ENCODE measurements at places on chromosomes 5 and 9.

DNA sequence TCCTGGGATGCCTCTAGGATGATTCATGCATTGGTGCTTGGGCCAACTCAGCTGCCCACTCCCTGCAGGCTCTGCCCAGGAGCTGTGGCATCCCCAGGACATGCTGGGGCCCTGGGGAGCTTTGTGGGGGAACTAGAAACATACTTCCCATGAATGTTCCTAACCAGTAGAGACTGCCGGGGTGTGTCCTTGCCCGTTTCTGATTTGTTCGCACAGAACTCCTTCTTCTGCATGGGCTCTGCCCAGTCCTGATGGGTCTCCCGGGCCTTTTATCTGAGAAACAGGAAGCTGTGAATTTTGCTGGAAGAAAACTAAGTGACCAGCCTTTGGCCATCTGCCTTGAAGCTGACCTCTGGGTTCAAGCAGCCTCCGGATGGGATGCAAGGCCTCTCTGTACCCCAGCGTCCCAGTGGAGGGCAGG, 71.6 kb upstream of the RNU6ATAC start:
- DNase-seq, result peak; percentile 25

DNA sequence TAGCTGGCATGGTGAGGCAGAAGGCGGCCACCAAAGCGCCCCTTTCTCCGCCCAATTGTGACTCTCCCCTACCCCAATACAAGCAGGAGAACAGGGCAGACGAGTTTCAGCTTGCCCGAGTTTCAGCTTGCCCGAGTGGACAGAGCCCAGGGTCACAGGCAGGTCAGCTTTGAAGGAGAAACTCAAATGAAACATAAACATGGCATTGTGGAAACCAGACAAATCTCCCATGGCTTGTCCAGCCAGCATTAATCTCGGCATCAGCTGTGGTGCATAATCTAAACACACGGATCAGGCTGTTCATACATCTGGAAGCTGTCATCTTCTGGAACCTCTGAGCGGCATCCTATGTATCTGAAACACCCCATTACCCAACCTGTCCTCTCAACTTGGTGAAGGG, 16.9 kb downstream of the PTCH1 start:
- peak; percentile 44 for DNase-seq

GRCh38 chr5:123500471-123500870, 11.5 kb upstream of the CSNK1G3 start:
- DNase-seq, result no peak

- peak; percentile 13 for DNase-seq
Measured at GRCh38 chr5:10902145-10902544, 141.1 kb upstream of the DAP start.

DNA sequence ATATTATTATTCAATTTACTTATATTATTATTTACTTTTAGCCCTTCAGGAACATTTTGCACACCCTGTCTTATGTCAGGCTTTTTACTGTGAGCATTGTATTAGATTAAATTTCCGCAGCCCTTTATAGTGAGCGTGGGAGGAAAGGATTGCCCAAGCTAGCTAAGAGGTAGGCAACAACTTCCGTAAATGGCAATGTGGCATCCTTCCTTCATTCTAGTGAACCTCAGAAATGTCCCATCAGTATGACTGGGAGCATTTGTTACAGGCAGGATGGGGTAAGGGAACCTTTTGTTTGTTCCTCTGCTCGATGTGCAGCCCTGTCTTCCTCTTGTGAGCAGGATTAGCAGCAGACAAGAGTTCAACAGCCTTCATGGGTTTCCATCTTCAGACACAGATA, 6.2 kb upstream of the CD180 start:
- DNase-seq, result no peak

- DNase-seq, result peak; percentile 69
Measured at GRCh38 chr9:37840560-37841194, 40.1 kb downstream of the DCAF10 start.

- DNase-seq, result no peak
Measured at GRCh38 chr5:107917983-107918382, 247.2 kb upstream of the EFNA5 start.

DNA sequence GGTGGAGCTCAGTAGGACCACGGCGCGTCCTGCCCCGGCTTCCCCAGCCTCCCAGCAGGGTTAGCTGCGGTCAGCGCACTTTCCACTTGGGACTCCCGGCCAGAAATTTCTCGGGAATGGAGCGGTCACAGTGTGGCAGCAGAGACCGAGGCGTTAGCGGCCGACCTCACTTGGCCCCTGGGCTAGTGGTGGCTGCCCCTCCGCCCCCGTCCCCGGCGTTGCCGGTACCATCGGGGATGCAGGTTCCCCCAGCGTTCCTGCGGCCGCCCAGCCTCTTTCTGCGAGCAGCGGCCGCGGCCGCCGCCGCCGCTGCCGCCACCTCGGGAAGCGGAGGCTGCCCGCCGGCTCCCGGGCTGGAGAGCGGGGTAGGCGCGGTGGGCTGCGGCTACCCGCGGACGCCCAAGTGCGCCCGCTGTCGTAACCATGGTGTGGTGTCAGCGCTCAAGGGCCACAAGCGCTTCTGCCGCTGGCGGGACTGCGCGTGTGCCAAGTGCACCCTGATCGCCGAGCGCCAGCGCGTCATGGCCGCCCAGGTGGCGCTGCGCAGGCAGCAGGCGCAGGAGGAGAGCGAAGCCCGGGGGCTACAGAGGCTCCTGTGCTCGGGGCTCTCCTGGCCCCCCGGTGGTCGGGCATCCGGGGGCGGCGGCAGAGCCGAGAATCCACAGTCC, 460 bp downstream of the DMRTA1 start:
- DNase-seq, result no peak

GRCh38 chr9:78035383-78035993, 3.9 kb upstream of the GNAQ start:
- DNase-seq, result peak; percentile 93

DNA sequence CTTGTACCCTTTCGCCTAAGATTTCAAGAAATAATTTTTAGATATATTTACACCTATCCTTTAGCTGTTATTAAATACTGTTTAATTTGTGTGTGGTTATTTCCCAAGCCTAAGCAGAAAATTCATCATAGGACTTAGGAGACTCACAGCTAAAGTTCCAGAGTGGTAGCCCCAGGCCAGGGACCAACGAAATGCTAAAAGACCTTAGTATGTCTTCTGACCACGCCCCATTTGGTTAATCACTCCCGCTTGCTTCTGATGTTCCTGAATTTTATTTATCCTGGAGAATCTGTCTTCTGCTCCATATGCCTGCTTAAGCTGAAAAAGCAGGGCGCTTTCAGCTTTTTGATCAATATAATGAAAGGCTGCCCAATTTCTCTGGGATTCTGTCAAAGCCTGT, 18.7 kb upstream of the SEMA6A start:
- DNase-seq, result no peak

- DNase-seq, result no peak
Measured at GRCh38 chr5:139906661-139907060, 111.1 kb downstream of the PSD2 start.

GRCh38 chr9:14211564-14211963, 102.4 kb downstream of the NFIB start:
- DNase-seq, result no peak

GRCh38 chr5:32572778-32573480, 12.4 kb upstream of the SUB1 start:
- DNase-seq, result no peak

DNA sequence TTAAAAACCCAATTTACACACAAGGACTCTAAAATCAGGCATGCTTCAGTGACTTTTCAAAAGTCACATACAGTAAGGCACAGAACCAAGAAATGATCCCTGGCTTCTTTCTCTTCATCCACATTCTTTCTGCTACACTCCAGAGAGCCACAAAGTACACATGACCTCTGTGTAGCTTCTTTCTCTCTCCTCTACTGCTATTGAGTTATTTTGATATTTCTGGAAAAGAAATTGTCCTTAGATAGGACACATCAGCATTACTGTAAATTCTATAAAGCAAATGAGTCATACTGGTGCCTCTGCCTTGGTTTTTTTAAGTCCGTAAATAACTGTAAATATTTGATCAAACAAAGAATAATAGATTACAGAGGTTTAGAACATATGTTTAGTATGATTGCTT, 96.3 kb downstream of the KIAA0825 start:
- no peak for DNase-seq

DNA sequence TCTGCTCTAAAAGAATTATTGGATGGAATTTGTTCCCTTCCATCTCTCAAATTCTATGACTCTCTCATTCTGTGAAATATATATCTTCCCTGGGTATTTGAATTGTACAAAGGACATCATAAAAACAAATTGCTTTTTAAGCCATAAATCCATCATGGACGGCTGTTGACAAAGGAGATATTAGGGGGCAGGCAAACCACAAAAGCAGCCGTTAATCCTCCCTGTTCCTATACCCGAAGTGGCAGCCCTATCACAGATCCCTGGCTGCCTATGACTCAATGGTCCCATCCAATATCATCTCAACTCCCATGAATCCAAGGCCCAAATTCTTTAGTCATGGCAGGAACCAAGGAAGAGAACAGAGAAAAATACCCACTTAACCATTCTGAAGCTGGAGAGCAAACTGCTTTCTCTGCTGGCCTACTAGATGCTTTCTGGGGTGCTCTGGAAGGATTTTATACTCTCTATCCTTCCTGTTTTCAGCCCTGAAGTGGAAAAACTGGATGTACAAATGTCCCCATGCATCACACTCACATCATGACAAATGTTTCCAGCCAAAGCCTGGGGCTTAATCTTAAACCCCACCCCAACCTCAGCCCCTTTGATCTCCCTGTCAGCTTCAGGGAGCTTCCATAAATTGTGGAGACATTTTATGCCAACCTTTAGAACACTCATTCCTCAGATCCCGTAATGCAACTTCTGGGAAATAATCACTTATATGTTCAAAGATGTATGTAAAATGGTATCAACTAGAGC, 59.5 kb downstream of the FAM114A2 start:
- no peak for DNase-seq

- DNase-seq, result peak; percentile 83
Measured at GRCh38 chr5:123119334-123119986, 30.4 kb downstream of the PRDM6 start.

DNA sequence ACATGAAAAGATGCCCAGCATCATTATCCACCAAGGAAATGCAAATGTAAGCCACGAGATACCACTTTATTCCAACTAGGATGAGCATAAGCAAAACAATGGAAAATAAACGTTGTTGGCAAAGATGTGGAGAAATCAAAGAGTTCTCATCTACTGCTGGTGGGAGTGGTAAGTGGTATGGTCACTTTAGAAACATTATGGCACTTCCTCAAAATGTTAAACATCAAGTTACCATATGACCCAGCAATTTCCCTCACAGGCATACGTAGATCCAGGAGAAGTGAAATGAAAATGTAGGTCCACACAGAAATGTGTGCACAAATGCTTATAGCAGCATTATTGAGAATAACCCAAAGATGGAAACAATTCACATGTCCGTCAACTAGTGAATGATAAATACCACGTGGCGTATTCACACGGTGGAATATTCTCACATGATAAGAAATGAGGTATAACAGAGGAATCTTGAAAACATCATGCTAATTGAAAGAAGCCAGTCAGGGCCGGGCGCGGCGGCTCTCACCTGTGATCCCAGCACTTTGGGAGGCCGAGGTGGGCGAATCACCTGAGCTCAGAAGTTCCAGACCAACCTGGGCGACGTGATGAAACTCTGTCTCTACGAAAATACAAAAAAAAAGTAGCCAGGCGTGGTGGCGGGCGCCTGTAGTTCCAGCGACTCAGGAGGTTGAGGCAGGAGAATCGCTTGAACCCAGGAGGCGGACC, 16.4 kb upstream of the FLT4 start:
- DNase-seq, result no peak

DNA sequence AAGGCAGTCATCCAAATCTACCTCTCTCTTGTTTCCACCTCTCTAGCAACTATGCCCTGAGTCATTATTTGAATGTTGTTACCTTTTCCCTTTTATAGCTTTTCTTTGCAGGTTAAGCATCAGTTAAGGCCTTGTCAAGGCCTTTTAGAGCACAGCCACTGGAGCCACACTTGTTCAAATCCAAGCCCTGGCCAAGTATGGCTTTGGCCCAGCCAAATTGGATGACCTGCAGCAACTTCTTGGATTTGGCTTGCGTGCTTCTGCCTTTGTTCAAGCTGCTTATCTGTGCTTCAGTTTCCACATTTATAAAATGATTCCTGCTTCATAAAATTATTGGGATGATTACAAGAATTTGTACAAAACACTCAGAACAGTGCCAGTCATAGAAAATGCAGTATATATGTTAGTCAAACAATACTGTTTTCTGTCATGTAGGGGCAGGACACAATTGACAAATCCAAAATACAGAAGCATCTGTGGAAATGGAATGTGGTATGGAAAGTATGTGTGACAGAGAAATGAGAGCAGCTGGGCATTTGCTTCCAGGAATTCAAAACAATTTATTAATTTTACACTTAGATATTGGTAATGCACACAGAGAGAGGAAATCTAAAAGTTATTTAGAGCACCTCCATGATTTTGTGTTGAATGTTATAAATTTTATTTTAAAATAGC, 17.9 kb upstream of the RLN1 start:
- peak; percentile 39 for DNase-seq

GRCh38 chr9:134071149-134071548, 3.3 kb upstream of the BRD3 start:
- no peak for DNase-seq

- peak; percentile 92 for DNase-seq
Measured at GRCh38 chr9:79764374-79764773, 192.6 kb downstream of the TLE4 start.

DNA sequence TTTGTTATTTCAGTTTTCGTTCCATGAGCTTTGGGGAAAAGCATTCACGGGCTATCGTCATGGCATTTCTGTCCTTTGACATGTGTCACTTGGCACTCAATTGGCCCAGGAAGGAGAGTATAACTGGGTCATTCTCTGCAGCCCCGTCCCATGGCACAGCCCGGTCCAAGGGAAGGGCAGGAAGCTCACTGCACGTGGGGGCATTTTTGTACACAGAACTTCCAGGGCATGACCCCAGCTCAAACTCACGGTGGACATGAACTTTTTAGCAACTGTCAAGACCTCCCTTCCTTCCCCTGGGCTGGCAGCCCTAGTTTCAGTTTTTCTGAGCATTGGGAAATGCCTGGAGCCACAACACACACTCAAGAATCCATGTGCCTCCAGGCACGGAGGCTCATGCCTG, 161.6 kb upstream of the PANK3 start:
- DNase-seq, result no peak

DNA sequence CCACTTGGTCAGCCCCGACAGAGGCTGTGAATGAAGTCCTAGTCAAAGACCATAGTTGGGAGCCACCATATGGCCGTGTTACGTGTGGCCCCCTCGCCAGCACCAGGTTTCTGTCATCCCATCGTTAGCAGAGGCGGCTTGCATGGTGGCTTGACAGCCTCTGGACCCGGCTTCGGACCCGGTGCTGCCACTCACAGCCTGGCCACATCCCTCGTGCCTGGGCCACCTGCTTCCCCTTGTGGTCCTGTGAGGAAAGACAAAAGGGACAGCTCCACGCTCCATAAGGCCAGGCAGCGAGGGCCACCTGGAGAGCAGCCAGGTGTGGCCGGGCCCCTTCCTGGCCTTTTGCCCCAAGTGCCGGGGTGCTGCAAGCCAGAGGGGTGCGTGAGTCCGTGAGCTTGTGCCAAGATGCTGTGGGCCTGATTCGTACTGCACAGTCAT, 6.2 kb downstream of the NKD2 start:
- DNase-seq, result no peak

- DNase-seq, result no peak
Measured at GRCh38 chr5:126658561-126658960, 57.8 kb downstream of the PHAX start.

Data from fibroblast of the aortic adventitia (primary cell).